ENCODE measurements at places on chromosomes 3 and 15. TPM values are rescaled to one million over a fixed set of nuclear protein-coding genes. Genes with fewer than 3 reads are reported as not detected.

DNA sequence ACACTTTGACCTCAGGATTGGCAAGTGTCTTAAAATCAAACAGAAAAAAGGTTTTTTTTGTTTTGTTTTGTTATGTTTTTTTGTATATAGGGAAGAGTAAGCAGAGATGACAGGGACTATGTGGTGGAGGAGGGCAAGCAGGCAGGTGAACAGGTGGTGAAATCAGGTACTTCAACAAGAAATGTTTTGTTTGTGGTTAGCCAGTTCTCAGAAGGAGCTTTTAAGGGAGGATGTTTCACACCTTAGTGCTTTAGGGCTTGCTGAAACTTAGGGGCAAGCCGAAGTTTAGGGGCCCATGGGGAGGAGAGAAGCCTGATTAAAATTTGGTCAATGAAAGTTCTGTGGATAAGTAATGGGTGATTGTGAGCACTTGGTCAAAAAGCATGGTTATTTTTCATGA is 370.7 kb upstream of the SLCO3A1 start:
- H3K36me3 ChIP-seq = no peaks in the 10 kb centered on the region
- H3K27ac ChIP-seq = no peak overlapping the region
- no peak overlapping the region for H3K4me3 ChIP-seq
- no peak for DNase-seq

DNA sequence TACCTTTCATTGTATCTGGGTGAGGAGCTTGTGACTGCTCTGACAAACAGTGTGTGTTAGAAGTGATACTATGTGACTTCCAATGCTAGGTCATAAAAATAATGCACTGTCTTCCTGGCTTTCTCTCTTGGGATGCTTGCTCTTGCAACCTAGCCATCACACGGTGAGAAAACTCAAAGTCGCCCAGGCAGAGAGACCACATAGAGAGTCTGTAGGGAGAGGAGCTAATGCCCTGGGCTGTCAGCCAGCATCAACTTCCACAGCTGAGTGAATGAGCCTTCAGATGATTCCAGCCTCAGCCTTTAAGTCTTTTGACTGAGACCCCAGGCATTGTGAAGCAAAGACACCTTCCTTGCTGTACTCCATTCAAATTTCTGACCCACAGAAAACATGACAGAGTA is 220.6 kb upstream of the SGO1 start:
- H3K36me3 ChIP-seq = no peaks in the 10 kb centered on the region
- no peak for DNase-seq
- H3K27ac ChIP-seq = no peak overlapping the region

- H3K27ac ChIP-seq = no peak overlapping the region
- no peak for DNase-seq
- no peaks in the 10 kb centered on the region for H3K36me3 ChIP-seq
- no peak overlapping the region for H3K4me3 ChIP-seq
- H3K27me3 ChIP-seq = no peaks in the 10 kb centered on the region
- H3K4me1 ChIP-seq = no peaks in the 10 kb centered on the region
Observed at GRCh38 chr15:32007355-32007960, 22.9 kb upstream of the CHRNA7 start.

- peak; percentile 90 for DNase-seq
- peaks cover 9% of the 10 kb centered on the region for H3K4me1 ChIP-seq
- no peaks in the 10 kb centered on the region for H3K27me3 ChIP-seq
- H3K4me3 ChIP-seq = no peak overlapping the region
Observed at GRCh38 chr15:68271854-68272471, 5.6 kb upstream of the FEM1B start.

KCNAB1 gene
- 1.5 TPM for total RNA-seq

- peaks cover 65% of the 10 kb centered on the region for H3K27me3 ChIP-seq
- no peak overlapping the region for H3K27ac ChIP-seq
- no peak overlapping the region for H3K4me3 ChIP-seq
- DNase-seq = no peak
- H3K36me3 ChIP-seq = no peaks in the 10 kb centered on the region
Observed at GRCh38 chr3:137771401-137772213, 7.5 kb downstream of the SOX14 start.

- no peaks in the 10 kb centered on the region for H3K27me3 ChIP-seq
- no peak overlapping the region for H3K27ac ChIP-seq
- no peak for DNase-seq
- no peak overlapping the region for H3K4me3 ChIP-seq
Observed at GRCh38 chr15:73809728-73810501, 56.8 kb upstream of the INSYN1 start.

ZNF662 gene
- total RNA-seq = 9.6 TPM

DNA sequence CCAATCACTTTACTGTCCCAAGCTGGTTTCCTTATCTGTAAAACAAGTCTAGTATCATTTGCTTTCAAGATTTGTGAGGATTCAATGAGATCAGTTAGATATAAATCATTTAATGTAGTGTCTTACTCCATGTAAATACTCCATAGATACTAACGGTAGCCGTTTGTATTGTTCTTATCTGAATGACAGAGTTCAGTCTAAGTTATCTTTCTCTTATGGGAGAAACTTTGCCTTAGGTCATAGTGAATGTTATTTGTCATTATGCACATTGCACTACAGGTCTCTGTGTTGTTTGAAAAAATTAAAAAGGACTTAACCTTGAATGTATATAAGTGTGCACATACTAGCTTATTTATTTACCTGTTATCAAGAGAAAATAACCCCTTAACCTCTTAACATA is 44.7 kb downstream of the MBNL1 start:
- no peaks in the 10 kb centered on the region for H3K36me3 ChIP-seq
- no peak overlapping the region for H3K27ac ChIP-seq
- H3K27me3 ChIP-seq = no peaks in the 10 kb centered on the region
- peaks cover 47% of the 10 kb centered on the region for H3K4me1 ChIP-seq
- no peak overlapping the region for H3K4me3 ChIP-seq

SPINK8 gene
- total RNA-seq = not detected

- no peak overlapping the region for H3K4me3 ChIP-seq
- H3K36me3 ChIP-seq = no peaks in the 10 kb centered on the region
- H3K4me1 ChIP-seq = no peaks in the 10 kb centered on the region
- no peak for DNase-seq
- H3K27ac ChIP-seq = no peak overlapping the region
Observed at GRCh38 chr3:100440895-100441294, 39.6 kb downstream of the LNP1 start.

RETNLB gene
- not detected for total RNA-seq

DNA sequence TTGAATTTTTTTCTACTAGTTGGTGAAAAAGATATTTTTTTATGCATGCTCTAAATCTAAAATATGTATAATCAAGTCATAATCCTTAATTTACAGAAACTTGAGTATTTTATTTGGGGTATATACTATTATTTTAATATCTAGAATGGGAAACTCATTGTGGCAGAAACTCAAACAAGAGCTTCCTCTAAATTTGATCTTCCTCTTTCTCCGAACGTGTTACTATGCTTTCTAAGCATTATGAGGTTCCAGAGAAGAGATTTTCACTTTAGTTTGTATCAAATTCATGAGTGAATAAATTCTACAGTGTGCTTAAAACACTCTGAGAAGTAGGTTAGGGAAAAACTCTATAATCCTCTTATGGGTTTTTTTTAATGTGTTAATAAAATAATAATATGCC is 173.1 kb downstream of the POTEB3 start:
- H3K36me3 ChIP-seq = no peaks in the 10 kb centered on the region
- H3K27me3 ChIP-seq = no peaks in the 10 kb centered on the region

- H3K36me3 ChIP-seq = no peaks in the 10 kb centered on the region
- no peak overlapping the region for H3K4me3 ChIP-seq
- H3K4me1 ChIP-seq = peaks cover 29% of the 10 kb centered on the region
- H3K27ac ChIP-seq = peak overlapping the region; percentile 95
- no peaks in the 10 kb centered on the region for H3K27me3 ChIP-seq
- DNase-seq = peak; percentile 55
Observed at GRCh38 chr3:126267169-126267975, 87.0 kb upstream of the ALDH1L1 start.

- no peak overlapping the region for H3K27ac ChIP-seq
- no peaks in the 10 kb centered on the region for H3K27me3 ChIP-seq
- H3K4me1 ChIP-seq = no peaks in the 10 kb centered on the region
- H3K4me3 ChIP-seq = no peak overlapping the region
Observed at GRCh38 chr3:76664816-76665215, 375.1 kb upstream of the ROBO2 start.
